Hindlimb muscle (tissue), 1 donor: ENCODE measurements at places on chromosomes 3 and 15. TPM values are rescaled to one million over a fixed set of nuclear protein-coding genes. Genes with fewer than 3 reads are reported as not detected.

Gene OSTN
- polyA plus RNA-seq = 1.4 TPM

Gene TRAT1
- not detected for polyA plus RNA-seq

DNA sequence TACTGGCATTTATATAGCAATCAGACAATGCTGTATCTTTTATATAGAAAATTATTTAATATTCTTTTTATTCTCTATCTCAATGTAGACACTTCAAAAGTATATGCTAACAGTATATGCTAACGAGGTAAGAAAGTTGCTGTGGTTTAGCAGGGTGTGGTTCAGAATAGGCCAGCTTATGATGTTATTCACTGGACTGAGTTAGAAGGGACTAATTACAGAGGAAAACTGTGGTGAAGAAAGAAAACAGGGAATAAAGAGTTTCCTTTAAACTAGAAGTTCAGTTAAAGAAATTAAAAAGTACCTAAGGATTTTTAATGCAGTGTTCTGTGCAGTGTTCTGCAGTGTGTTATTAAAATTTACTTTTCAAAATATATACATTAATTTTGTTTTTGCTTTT lies 59.4 kb downstream of the MYO9A start:
- no peak for DNase-seq

Gene SV2B
- 3.9 TPM for polyA plus RNA-seq

Gene HDGFL3
- 41.1 TPM for polyA plus RNA-seq

Gene DPPA4
- 0.94 TPM for polyA plus RNA-seq

DNA sequence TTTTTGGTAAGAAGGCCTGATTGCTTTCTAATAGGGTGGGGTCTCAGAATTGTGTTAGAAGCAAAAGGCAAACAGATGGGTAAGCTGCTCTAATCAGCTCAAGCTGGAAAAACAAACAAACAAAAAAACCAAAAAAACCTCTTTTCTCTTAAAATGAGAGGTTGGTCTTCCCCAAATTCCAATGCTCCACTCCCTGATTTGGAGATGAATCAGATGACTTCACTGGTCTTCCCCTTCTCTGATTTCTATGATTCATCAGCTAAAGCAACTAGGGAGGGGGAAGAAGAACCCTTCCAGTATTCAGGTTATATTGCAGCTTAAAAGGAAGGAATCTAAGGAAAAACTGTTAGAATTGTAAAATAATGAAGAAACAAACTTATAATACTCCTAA lies 9.6 kb upstream of the ANXA2 start:
- no peak for DNase-seq

GRCh38 chr3:99714146-99714545 lies 75.8 kb downstream of the COL8A1 start:
- DNase-seq = no peak

- no peak for DNase-seq
Observed at GRCh38 chr3:17508180-17508752, 234.2 kb downstream of the TBC1D5 start.

DNA sequence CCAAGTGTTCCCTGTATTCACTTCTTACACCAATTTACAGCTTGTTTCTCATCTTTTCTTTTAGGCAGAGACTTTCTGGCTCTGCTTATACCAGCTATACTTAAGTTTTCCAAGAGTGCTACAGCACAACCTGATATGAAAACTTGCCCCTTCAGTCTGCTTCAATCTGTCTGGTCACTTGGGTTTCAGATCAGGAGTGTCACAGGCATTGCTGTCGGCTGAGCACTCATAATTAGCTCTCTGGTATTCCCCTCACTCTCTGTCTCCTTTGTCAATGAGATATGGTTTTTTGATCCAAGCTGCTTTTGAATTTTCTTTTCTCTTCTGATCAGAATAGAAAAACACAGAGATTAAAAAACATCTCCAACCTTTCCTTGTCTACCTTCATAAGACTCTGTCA lies 194.9 kb upstream of the UMPS start:
- no peak for DNase-seq

Gene BFSP2
- polyA plus RNA-seq = not detected

GRCh38 chr15:63586790-63587189 lies 10.4 kb upstream of the FBXL22 start:
- DNase-seq = no peak

- DNase-seq = no peak
Observed at GRCh38 chr3:179324270-179324754, 1.5 kb downstream of the ZNF639 start.

DNA sequence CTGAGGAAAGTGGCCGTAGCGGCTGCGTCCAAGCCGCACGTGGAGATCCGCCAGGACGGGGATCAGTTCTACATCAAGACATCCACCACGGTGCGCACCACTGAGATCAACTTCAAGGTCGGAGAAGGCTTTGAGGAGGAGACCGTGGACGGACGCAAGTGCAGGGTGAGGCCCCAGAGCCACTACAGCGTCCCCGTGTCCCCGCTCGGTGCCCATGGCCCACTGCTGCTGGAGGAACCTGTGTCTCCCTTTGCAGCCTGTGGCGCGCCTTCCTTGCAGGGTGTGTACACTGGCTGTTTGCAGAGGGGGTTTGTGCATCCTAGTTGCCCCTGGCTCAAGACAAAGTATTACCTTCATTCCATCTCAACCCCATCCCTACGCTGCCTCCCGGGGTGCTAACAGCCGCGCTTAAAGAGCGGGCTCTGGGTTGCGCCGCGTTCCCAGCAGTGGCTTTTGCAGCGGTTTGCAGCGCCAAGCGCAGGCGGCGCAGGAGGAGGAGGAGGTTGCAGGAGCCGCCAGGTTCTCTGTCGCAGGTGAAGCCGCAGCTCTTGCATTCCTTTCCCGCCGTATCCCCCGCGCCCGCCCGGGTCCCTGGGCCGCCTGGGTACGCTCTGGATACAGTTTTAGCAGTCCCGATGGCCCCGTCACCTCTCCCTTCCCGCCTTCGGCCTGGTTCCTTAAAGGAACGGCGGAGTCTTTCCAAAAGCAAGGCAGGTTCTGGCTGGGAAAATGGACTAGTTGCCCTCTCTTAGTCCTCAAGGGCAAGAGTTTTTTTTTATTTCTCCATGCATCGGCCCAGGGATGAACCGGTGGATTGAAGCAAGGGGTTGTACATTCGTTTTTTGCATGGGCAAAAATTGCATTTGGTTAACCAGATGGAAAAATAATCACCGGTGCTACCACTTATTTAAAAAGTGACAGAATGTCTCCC lies 1.2 kb downstream of the CRABP1 start:
- DNase-seq = no peak

Gene PRSS50
- not detected for polyA plus RNA-seq

DNA sequence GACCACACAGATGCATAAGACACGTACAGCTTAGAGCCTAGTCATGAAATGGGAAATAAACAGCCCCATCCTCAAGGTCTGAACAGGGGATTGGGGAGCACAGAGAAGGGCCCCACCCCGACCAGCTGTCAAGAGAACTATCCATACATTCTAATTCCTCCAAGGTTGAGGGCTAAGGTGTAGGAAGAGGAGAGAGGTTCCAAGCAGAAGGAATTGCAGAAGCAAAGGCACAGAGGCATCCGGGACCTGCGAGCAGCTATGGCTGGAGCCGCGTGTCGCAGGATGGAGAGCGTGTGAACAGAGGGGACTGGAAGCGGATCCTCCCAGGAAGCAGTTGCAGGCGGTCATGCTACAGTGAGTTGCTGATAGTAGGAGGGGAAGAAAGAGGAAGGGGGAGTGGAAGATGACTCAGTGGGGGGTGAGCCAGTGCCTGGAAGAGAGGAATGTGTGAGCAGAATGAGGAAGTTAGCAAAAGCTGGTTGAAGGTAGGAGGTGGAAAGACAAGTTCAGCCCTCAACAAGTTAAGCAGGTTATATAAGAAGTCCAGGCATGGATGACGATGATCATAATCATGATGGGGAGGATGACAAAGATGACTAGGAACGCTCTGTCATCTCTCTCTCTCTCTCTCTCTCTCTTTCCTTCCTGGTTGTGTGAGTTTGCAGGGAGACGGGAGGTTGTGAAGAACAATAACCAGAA lies 89.7 kb downstream of the LIPC start:
- DNase-seq = no peak

GRCh38 chr3:94372026-94372425 lies 309.2 kb downstream of the NSUN3 start:
- DNase-seq = no peak

DNA sequence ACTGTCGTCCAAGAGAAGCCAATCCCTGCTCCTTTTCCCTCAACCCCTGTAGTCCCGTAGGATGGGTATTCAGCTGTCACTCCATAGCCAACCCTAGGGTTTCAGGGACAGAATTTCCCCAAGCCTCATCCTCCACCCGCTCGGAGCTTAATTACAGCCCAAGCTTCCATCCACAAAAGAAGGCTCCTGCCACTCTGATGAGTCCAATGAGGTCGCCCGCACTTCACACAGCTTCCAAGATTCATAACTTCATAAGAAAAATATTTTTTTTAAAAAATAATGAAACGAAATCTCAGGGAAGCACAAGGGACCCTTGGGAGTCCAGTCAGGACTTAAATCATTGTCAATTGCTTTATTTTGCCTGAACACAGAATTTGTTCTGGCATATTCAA lies 75.6 kb downstream of the SLC12A8 start:
- no peak for DNase-seq

Gene DCLK3
- 4.5 TPM for polyA plus RNA-seq

Gene SNURF
- 15.0 TPM for polyA plus RNA-seq

DNA sequence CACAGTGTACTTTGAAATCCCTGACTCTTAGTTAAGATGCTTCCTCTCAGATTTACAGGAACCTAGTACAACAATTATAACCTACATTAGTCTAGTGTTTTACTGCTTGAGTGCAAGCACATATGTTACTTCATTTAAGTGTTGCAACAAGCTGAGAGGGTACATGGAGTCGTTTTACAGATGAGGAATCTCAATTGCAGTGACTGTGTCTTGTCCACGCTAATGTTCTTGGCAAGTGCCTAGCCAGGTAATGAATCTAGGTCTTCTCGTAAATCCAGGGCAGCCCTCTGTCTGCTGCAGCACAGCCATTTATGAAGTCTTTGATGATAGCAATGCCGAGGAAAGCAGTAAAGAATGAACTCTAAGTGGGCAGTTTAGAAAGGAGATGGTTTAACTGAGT lies 384.4 kb upstream of the ARPP21 start:
- peak; percentile 8 for DNase-seq

- DNase-seq = no peak
Observed at GRCh38 chr3:178304758-178305467, 231.3 kb upstream of the KCNMB2 start.

- DNase-seq = no peak
Observed at GRCh38 chr3:39592311-39593050, 125.0 kb downstream of the MOBP start.

Gene SEC61A1
- 98.3 TPM for polyA plus RNA-seq

DNA sequence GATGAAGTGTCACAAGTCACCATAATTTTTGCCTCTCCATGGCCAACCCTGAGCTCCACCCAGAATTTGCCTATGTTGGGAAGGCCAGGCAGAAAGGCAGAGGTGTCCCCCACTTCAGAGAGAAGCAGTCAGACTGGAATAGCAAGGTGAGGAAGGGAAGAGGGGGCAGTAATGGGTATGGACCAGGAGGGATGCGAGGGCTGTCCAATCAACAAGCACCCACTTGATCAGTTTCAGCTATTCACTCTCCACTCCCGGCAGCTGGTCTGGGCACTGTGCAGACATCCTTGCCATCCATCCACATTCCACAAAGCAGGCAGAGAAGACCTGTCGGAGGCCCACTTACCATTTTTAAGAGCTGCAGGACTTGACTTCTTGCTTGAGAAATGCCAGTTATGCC lies 43.5 kb upstream of the CTNNB1 start:
- no peak for DNase-seq

DNA sequence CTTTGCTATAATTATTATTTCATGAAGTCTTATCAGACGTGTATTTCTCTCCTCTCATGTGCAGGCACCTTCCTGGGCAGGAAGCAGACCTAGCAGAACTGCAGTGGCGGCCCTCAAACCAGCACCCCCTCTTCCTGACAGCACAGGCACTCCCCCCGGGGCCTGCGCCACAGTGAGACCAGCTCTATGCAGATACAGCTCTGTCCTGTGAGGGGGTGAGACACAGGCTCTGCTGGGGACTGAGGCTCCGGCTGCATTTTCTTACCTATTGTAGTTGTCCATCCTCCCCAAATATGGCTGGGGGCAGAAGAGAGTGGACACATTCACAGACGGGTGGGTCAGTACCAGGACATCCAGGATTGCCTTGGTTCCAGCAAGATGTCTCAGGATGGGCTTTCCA lies 5.0 kb downstream of the CISH start:
- no peak for DNase-seq

DNA sequence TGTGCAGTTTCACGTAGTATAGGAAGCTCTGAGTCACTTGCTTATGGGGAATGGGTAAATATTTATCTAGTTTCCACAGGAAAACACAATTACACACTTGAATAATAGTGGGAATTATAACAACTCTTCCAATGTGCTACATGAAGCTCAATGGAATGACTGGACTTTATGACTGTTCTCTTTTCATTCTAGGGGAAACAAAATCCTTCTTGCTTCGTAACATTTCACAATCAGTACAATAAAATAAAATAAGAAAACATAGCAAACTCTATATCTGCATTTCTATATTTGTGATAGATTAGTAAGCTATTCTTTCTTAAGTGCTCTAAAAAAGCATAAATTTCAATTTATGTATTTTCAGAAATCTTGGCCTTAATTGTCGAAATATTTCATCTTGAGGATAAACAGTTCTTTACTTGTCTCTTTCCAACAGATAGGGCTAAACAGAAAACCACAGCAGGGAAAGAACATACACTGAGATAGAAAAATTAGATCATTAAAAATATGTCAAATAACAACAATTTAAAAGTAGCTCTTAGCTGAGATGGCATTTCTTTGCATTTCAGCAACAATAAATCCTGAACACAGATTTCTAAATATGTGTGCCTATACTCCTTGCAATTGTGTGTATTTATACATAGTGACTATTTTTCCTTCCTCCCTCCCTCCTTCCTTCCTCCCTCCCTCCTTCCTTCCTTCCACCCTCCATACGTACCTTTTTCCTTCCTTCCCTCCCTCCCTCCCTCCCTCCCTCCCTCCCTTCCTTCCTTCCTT lies 395.5 kb upstream of the KCNMB2 start:
- DNase-seq = no peak
